ENCODE measurements at places on chromosomes 7 and 10.

- DNase-seq: peak; percentile 98
Measured at GRCh38 chr7:155205368-155206317, 92.0 kb upstream of the INSIG1 start.

GRCh38 chr7:43944286-43944685 is 18.1 kb downstream of the UBE2D4 start:
- DNase-seq: no peak

- no peak for DNase-seq
Measured at GRCh38 chr7:137695942-137696341, 150.8 kb downstream of the DGKI start.

- peak; percentile 99 for DNase-seq
Measured at GRCh38 chr10:3852147-3852904, 67.3 kb upstream of the KLF6 start.

GRCh38 chr10:110411047-110411410 is 86.7 kb upstream of the DUSP5 start:
- peak; percentile 68 for DNase-seq

GRCh38 chr10:132185601-132186487 is 904 bp upstream of the DPYSL4 start:
- DNase-seq: peak; percentile 32

- DNase-seq: peak; percentile 19
Measured at GRCh38 chr10:68938117-68938516, 17.9 kb upstream of the DDX21 start.

GRCh38 chr10:100022403-100022802 is 12.7 kb upstream of the DNMBP start:
- DNase-seq: no peak

GRCh38 chr7:2006921-2007381 is 225.8 kb downstream of the MAD1L1 start:
- DNase-seq: no peak

GRCh38 chr7:50857804-50858489 is 75.3 kb upstream of the GRB10 start:
- no peak for DNase-seq

- no peak for DNase-seq
Measured at GRCh38 chr7:37765421-37765829, 81.9 kb downstream of the GPR141 start.

DNA sequence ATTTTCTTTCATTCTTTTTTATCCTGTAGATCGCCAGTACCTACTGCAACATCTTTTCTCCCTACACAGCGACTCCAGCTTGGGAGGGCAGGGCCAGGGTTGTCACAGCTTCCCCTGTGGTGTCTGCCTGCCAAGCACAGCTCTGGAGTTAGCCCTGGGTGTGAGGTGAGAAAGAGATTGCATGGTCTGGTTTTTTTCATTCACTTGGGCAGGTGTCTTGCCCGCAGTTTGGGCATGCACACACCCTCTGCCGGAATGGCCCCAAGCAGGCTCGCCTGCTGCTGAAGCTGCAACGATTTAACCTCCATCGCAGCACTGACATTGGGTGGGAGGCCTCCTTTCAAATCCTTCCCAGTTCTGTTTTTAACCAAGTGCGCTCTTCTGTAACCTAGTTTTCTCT is 132.8 kb downstream of the WNT2 start:
- DNase-seq: no peak

- DNase-seq: peak; percentile 64
Measured at GRCh38 chr7:82789883-82790609, 346.5 kb upstream of the CACNA2D1 start.

DNA sequence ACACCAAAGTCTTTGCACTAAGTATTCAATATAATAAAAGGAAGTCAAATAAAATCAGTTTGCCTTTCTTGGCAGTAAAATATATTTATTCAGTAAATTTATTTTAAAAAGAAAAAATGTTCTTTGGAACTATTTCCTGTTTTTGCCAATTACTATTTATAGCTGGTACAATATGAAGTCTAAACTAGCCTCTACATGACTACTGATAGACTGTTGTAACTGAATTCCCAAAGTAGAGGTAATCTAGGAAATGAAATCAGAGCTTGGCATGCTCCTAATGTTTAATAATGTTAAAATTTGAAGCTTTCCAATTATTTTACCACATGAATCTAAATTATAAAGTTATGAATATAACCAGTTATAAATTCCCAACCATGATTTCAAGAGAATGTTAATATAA is 385.5 kb downstream of the SEMA3D start:
- peak; percentile 14 for DNase-seq

DNA sequence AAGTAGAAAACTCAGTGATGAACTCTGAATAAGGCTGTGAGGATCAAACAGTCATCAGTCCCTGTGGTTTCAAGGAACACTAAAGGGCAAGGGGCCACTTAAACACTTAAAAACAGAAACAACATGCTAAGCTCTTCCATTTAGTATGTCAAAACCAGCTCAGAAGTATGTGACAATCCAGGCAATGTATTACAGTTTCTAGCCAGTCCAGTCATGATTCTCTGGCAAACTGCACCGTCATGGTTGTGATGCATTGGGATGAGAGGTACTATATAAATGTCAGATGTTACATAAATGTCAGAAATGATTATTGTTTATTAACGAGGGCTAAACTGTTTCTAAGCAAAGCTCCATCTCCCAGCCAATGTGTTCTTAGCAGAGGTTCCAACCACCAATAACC is 4.7 kb upstream of the CREB5 start:
- peak; percentile 84 for DNase-seq

Data from cardiac fibroblast (primary cell).